Skin of body (tissue), 3 donors: ENCODE measurements at places on chromosomes 5 and 9.

- DNase-seq, result no peak
These were observed 17.9 kb upstream of the SPINK4 start for GRCh38 chr9:33222031-33222430.

DNA sequence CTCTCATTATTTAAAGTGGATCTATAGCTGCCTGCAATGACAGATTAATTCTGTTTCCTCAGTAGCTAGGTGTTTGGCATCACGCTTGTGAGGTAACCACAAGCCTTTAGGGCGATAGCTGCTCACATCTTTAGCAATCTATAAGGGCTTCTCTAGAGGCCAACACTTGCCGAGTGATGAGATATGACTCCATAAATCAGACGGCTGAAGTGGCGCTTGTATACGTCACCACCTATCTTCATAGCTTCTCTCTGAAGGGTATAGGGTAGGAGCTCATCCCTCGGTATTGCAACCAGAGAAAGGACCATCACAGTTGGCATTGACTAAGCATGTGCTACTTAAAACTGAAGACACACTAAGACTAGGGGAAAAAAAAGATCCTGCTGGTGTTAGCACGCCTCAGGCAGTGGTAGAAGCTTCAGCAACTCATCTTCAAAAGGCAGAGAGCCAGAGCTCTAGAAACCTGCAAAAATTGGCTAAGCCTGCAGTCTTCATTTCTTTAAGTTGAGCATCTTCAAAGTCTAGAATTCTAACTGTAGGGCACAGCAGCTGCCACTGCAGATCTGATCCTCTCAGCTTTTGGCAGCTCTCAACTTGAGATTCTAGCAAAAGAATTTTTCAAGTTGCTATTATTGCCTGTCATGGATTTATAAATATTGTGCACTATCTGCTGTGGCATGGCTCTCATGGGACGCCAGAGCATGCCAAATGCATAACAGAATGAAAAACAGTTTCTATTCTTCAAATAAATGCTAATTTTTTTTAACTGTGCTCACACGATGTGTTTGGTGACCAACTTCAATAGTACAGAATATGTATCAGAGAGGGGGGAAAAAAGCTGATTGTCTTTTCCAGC is 37.5 kb downstream of the PSMB7 start:
- no peak for DNase-seq

DNA sequence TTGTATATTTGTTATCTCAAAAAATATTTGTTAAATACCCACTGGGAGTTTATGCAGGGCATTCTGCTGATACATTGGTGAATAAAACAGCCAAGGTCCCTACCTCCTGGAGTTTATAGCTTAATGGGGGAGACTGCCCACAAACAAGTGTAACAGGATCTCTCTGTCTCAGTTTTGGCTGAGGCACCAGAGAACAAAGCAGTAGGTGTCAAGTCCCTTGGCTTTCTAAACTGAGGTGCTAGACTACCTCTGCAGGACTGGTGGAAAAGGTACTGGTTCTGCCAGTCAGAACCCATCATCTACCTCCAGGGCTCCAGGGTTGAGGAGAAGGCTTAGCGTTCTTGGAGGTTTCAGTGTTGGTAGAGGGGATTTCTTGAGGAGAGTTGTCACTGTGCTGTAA is 188.4 kb upstream of the ELL2 start:
- DNase-seq, result no peak

DNA sequence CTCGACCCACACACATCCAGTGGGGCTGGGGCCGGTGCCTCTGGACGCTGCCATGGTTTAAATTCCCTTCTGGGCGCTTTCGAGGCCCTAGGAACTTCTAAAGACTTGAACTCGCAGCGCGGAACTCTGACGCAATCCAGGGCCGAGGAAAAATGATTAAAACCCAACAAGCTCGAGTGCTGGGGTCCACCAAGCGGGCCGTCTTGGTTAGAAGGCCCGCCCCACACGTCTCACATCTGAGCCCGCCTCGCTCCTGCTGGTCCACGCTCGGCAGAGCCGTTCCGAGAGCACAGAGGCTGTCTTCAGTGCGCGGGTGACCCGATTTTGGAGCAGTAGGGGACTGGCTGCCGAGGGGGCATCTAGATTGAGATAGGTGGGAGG is 1.5 kb downstream of the CRHBP start:
- no peak for DNase-seq
